ENCODE measurements at places on chromosomes 3 and 15.
A peak's percentile ranks its signal among the peaks of the same experiment; 100 is the strongest.

DNA sequence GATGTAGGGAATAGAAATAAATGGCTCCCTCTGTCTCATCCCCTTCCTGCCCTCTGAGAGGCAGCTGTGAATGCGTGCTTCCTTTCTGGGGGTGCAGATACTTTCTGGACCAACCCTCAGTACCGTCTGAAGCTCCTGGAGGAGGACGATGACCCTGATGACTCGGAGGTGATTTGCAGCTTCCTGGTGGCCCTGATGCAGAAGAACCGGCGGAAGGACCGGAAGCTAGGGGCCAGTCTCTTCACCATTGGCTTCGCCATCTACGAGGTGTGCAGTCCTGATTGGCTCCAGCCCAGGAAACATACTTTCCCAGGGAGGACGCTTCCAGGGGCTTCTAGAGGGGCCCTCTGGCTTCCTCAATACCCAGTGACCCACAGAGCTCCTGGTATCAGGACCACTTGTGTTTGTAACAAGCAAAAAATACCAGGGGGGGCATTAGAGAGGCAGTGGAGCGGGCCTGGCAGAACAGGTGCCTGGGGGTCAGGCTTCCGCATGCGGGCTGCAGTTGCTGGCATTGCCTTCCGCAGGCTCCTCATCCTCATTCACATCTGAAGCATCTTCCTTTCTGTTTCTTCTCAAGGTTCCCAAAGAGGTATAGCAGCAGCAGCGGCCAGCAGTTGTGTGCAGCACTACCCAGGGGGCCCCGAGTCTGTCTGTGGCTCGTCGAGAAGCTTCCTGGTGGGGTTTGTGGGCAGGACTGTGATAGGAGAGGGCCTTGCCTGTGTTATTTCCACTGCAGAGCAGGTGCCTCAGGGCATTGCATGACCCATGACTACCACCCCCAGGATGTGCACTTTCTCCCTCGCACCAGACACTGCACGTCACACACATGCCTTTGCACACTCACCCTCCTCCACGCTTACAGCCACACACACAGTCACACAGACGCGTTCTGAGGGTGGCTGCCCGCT lies 42.5 kb downstream of the CAPN3 start:
- DNase-seq: peak; percentile 18

DNA sequence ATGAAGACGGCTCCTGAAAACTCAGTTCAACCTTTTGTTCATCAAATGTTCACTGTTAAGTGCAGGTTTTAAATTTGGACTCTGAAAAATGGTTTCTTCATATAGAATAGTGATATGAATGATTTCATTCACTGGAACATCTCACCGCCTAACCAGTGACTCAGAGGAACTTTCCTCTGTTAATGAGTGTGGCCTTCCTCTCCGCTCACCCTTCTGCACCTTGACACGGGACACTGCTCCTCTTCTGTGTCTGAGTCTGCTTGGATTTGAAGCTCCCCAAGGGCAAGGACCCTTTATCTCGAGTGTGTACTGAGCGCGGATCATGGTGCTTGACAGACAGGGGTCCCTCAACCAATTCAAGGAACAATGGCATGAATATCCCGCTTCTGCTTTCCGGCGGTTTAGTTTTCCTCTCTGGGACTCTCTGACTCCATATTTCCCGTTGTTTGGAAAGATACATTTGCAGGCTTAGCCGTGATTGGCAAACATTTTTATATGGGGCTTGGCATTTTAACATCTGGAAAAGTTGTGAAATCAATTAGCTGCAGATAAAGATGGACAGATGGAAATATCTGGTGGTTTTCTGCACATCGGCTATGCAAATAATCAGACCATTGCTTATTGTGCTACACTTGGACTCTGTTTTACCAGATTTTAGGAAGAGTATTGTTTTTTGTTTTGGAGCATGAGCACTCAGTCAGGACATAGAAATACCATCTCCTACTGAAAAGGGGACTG lies 20.9 kb downstream of the KBTBD8 start:
- no peak for DNase-seq

GRCh38 chr3:178680037-178680436 lies 143.8 kb downstream of the KCNMB2 start:
- no peak for DNase-seq

DNA sequence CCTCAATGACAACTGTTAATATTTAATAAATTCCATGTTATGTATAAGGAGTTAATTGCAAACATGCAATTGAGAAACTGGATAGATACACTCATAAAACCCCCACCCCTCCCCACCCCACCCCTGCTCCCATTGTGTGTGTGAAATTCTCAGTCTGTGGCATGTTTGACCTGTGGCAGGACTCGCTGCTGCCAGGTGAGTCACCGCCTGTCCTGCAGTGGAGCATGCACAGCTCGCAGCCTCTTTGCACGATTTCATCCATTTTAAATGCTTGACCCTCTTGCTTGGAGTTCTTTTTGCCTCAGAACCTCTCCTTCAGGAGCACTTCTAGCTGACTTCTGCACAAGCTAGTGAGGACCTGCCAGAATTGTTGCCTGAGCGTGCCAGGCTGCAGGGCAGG lies 5.3 kb upstream of the APEH start:
- DNase-seq: no peak

GRCh38 chr3:12916159-12916558 lies 74.8 kb upstream of the RPL32 start:
- peak; percentile 83 for DNase-seq

GRCh38 chr3:162441716-162442115 lies 945.1 kb downstream of the OTOL1 start:
- no peak for DNase-seq

GRCh38 chr3:186330772-186331460 lies 31.1 kb downstream of the DGKG start:
- no peak for DNase-seq

DNA sequence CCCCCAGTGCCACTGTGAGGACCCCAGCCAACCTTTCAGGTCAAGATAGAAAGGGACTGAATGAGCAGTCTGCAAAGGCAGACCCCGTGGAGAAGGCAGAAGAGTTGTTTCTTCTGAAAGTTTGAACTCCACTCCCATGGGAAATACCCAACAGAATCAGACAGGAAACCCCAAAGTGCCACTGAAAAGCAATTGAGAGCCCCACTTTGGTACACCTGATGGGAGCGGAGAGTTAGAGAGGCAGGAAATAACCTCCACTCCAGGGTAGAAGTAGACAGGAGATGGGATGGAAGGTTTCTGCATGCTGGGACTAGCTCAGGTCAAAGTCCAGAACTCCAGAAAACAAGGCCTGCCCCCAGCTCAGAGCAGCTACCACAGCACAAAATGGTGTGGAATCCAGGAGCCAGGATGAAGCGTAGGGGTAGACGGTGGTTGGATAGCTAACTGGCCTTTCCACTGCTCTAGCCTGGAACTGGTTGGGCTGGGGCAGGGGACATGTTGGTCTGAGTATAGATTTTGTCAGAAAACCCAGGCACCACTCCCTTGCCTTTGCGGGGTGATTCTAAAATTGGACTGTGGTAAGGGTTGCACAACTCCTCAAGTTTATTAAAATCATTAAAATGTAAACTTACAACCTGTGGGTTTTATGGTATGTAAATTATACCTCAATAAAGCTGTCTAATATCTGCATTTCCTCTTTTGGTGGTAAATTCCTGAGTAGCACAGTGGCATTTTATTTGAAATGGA lies 1.9 kb upstream of the RAB43 start:
- DNase-seq: peak; percentile 77

GRCh38 chr15:93719921-93720351 lies 511.4 kb upstream of the MCTP2 start:
- no peak for DNase-seq

DNA sequence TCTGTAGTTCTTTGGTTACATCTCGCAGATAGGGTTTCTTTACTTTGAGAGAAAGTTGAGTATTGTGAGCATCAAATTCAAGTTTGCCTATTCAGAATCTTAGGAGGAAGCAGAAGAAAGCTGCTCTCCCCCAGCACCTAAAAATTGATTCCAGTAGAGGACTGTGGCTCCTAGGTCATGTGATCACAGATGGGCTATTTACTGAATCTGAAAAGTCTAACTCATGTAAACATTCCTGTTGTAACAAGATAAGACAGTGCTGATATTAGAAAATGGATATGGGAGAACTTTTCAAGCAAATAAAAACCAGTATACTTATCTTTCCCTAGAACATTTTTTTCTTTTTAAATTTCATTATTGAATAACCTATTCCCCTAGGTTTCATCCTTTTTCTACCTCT lies 308.4 kb upstream of the SLITRK3 start:
- DNase-seq: no peak

DNA sequence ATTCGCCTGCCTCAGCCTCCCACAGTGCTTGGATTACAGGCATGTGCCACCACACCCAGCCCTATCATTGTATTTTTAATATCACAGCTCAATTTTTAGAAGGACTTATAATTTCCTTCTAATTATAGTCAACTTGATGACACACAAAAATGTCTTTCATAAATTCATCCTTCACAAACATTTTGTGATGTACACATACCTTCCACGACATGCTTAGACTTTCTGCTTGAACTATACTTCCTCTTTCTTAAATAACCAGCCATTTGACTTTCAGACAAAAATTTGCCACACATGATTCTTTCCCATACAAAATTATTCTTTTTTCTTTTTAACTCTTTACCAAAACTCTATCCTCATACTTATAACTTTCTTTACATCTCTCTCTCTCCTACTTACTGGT lies 48.4 kb upstream of the CCK start:
- DNase-seq: peak; percentile 46

All from hematopoietic multipotent progenitor cell treated with erythropoietin and hydrocortisone succinate and interleukin-3 and kit ligand, for 4 days (in vitro differentiated cells).